ENCODE measurements at places on chromosomes 7 and 10.

DNA sequence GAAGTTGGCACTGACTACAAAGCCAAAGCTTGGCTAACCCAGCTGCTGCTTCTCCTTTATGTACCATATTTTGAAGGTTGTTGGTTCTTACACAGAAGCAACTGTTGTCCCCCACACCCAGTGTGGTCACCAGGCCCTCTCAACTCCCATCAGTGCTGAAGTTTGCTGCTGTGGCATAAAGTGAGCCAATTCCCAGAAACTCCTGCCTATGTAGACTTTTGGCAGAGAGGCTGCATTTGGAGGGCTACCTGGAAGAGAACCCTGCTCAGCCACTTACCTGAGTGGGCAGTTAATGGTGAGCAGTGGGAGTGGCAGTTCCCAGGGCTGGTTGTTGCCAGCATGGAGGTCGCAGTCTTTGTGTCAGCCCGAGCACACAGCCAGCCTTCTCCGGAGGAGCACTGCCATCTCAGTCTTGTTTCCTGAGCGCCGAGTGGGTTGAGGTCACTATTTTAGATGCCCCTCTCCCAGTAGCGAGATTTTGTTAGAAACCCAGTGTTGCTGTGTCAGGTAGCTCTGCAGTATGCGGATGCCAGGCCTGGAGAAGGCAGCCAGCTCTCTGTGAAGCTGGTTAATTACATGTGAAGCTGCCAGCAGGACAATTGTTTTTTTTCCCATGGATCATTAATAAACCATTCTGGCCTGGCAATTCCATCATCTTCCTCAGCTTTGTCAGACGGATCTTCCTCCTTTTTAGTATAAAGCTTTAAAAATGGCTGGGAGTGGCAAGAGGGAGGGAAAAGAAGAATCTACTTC, 24.5 kb downstream of the LRRC4 start:
- DNase-seq: no peak

- no peak for DNase-seq
Observed at GRCh38 chr7:41617987-41618386, 84.9 kb downstream of the INHBA start.

DNA sequence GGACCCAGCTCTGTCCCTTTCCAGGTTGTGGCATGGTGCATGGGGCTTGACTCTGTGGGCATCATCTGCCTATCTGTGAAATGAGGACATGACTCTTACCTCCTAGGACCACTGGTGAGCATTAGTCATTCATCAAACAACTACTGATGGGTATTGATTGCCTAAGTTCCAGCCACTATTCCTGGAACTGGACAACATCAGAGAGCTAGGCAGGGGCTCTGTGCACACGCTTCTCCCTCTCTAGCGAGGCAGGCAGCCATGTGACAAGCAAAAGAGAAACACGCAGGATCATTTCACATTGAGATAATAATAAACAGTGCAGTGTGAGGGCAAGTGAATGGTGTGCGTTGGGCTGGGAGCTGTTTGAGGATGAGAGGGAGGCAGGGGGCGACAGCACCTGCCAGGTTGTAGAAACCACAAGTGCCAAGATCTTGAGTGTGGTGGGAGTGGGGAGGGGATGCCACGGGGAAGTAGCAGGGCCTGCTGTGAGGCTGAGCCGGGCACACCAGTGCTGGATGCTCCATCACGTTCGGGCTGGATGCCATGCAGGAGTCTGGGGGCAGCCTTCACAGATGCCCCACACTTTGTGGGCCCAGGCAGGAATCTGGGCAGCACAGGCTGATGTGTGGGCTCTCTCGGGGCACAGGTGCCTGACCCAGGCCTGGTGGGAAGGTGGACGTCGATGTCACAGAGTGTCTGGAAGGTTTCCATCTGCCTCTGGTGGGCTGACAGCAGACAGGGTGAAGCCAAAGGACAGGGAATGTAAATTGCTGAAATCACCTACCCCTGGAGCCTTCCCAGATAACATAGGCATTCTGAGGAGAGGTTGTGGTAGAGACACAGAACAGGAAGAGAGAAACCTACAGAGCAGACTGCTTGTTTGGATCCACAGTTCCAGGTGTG, 405.5 kb downstream of the RPS24 start:
- DNase-seq: no peak

DNA sequence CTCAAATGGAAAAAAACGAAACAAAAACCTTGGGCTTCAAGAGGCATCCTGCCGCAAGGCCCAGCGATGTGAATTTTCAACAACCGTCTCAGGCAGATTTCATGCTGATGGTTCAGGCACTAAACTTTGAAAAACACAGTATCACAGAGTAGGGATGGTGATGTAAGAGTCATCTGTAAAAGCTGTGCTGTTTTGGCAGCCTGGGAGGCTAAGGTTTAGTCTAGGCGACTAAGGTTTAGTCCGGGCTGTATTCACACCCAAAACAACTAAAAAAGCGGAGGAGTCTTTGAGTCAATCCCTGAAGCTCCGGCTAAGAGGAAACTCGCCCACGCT, 420 bp upstream of the MINPP1 start:
- DNase-seq: no peak

DNA sequence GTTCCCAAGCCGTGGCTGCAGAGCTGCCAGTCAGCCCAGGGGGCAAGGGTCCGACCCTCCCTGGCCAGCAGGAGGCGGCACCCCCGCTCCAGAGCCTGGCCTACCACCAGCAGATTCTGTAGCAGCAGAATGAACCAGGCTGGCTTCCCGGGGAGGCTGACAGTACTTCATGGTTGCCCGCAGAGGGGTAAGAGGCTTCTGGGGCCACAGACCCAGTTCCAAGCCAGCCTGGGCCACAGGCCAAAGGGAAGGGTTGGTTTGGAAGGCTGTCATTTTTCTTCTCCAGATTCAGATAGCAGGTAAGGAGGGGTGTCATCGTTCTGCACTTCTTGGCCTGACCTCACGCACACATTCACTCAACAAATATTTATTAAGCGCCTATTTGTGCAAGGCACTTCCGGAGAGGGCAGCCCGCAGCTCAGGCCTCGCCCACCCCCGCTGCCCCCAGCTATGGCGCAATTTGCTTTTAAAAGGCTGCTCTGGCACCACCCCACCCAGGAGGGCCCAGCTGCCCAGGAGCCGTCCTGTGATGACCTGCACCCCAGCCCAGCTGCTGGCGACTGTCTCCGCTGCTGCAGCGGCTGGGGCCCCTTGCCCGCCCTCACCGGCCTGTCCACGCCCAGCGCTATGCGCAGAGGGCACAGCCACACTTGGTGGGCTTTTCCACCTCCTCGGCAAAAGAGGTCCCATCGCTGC, 168.5 kb downstream of the LCOR start:
- no peak for DNase-seq

All from SK-N-MC (cell line).